ENCODE measurements at places on chromosomes 12 and 14.

DNA sequence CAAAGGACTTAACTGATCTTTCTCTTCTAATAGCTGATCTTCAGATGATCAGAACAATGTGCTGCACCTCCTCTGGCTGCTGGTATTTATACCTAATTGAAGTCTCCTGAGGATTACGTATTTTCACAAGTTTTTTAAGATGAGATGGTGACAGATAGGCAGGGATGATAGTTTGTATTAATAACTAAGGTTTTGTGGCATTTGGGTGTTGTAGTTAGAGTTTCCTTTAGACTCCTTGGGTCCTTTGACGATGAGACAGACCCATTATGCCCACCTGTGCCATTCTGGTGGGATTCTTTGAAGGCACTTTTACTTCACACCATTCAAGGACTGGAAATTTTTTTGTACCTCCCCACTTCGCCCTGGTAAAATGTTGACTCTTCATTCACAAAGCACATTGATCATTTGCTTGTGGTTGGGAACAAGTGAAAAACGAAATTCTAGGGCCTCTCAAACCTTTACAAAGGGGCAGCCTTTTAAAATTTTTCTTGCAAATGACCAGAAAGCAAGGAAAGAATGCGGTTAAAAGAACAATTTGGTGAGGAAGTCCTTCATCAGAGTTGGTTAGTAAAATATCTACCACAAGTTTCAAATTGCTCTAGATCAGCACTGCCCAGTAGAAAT, at the start of gene IFNG:
TSS of gene IFNG (minus strand) at position 60 of the 624 bp plus-strand sequence. CDS start 125 bp downstream, outside the sequence.
- DNase-seq = no peak

GRCh38 chr14:104874110-104874531, 9.1 kb downstream of the CEP170B start:
- DNase-seq = no peak

DNA sequence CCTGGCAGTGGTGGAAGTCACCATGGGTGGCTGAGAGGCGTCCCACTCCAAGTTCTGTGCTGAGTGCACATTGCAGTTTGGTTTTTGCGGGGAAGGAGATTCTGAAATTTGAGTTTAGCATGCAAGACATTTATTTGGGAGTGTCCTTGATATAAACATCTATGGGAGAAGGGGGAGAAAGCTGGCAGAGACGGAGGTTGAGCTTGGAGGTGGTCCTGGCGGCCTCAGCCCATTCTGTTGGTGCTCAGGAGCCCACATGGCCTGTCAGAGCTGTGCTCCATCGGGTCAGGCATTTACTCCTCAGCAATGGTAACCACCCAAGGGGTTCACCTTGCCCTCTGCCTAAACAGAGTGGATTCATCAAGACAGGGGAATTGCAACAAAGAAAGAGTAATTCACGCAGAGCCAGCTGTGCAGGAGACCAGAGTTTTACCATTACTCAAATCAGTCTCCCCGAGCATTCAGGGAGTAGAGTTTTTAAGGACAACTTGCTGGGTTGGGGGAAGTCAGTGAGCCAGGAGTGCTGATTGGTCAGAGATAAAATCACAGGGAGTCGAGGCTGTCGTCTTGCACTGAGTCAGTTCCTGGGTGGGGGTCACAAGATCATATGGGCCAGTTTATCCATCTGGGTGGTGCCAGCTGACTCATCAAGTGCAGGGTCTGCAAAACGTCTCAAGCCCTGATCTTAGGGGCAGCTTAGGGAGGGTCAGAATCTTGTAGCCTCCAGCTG, 323.3 kb upstream of the TMEM132C start:
- no peak for DNase-seq

DNA sequence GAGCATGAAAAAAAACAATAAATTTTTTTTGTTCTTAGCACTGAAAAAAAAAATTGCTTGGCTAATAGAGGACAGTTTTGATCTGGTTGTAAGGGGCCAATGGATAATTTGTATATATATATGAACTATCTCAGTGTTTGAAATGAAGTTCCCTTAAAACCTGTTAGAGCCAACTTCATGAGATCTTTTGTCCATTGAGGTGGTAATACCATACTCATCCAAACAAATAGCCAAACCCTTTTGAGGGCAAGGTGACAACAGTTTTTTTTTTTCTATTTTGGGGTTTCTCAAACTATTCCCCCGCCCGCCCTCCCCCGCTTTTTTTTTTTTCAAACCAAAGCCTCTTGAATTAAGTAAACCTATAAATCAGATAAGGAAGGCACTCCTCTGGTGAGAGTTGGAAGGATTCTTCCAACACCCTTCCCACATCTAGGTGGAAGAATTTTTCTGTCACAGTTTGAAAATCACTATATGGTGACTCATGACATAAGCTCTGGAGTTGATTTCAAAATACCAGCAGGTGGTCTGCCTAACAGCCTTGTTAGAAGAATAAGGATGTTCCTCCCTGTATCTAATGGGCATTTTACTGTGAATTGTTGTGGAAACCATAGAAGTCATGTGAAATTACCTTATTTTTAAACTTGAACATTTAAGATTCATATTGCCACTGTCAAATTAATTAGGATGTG, 10.2 kb downstream of the ARHGAP5 start:
- DNase-seq = no peak

- DNase-seq = no peak
These were observed 15.0 kb downstream of the G2E3 start for GRCh38 chr14:30573966-30574365.

GRCh38 chr12:2539938-2540337, 254.8 kb upstream of the FKBP4 start:
- no peak for DNase-seq

- DNase-seq = no peak
These were observed 258.1 kb downstream of the IPO8 start for GRCh38 chr12:30437616-30438015.

DNA sequence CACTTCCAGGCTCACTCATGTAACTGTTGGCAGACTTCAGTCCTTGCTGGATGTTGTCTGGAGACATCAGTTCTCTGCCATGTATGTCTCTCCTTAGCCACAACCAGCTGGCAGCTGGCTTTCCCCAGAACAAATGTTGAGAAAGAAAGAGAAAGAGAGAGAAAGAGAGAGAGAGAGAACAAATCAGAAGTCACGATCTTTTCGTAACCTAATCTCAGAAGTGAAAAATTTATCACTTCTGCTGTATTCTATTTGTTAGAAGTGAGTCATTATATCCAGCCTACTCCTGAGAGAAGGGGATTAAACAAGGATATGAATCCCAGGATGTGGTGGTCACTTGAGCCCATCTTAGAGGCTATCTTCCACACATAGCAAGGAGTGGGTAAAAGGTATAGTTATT, 101.2 kb downstream of the BTG1 start:
- DNase-seq = no peak

DNA sequence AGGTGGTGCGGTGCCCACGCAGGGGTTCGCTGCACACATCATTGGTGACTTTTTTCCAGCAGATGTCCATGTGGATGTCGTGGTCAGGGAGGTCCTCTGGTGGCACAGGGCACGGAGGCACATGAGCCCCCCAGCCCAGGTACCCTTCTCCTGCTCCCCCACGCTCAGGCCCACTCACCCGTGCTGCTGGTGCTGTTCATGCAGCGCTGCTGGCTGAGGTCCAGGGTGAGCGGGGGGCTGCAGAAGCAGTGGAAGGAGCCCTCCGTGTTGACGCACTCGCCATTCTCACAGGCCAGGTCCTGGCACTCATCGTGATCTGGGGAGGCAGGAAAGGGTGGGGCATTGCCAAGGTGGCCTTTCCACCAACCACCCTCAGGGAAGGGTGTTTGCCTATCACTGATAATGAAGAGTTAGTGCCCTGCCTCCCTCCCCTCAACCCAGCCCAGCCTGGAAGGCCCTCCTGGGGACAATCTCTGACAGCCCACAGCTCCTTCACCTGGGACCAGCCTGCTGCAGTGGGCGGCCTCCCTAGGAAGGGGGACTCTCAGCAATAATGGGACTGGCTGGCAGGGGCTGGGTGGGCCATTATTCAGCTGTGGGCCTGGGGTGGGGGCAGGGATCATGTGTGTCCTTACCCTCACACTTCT, 9.8 kb downstream of the ISCA2 start:
- no peak for DNase-seq

DNA sequence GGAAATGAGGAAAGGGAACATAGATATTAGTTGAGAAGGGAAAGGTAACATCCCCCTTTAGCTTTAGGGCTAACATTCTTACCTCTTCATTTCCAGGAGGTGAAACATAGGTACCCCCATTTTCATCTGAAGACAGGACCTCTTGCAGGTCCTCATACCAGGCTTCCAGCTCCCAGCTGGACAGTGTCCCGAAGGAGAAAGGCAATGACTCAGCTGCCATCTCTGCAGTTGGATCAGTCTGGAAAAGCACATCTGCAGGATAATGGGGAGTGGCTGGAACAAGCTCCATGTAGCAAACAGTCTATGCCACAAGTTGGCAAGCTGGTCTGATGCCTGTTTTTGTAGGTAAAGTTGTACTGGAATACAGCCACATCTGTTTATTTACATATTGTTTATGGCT, 3.1 kb downstream of the DDIT3 start:
- DNase-seq = no peak

DNA sequence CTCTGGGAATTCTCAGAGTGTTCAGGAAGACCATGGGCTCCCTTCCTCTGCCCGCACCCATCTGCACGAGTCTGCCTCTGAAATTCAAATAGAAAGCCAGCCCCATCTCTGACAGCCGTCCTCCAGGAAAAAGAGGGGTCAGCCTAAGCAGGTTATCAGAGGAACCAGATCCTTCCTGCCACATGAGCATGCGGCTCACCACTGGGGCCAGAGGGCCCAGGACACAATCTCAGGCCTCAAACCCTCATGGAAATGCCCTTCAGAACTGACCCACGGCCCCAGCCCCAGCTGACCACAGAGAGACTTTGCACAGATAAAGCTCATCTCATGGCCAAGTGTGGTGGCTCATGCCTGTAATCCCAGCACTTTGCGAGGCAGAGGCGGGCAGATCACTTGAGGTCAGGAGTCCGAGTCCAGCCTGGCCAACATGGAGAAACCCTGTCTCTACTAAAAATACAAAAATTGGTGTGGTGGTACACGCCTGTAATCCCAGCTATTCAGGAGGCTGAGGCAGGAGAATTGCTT, 23.2 kb downstream of the PXN start:
- DNase-seq = no peak

GRCh38 chr12:64669270-64669842, 59.1 kb downstream of the RASSF3 start:
- no peak for DNase-seq

- DNase-seq = no peak
These were observed 162.7 kb downstream of the ZFP36L1 start for GRCh38 chr14:68630081-68630571.

DNA sequence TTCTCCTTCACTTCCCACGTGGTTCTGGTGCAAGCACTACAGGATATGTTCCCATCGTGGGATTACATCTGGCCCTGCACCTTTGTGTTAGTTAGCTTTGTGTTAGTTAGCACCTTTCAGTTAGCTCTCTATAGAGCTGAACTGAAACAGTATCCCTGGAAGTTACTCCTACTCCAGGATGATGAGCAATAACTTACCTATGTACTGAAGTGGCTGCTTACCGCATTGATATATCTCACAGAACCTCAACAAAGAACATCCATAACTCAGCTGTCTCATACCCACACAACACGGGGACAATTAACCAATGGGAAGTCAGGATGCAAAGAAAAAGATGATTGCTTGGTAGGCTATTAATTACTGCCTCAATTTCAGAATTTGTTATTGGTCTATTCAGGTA, 146.6 kb downstream of the ASCL4 start:
- no peak for DNase-seq

DNA sequence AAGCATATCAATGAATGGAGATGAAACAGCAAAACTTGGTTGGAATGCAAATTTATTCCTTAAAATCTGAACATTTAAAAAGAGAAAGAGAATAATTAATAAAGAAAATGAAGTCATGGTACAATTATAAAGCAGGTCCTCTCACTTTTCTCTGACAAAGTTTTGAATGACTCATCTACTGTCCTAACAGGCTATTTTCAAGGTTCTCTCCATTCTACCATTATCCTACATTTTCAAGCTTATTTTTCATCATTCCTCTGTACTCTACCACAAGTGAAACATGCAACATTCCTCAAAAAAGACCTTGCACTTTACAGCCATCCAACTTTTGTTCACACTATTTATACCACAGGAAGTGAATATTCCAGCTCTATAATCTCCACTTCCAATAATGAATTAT, 36.9 kb upstream of the AP4S1 start:
- DNase-seq = no peak

GRCh38 chr14:34299360-34299759, 162.7 kb downstream of the SPTSSA start:
- no peak for DNase-seq

DNA sequence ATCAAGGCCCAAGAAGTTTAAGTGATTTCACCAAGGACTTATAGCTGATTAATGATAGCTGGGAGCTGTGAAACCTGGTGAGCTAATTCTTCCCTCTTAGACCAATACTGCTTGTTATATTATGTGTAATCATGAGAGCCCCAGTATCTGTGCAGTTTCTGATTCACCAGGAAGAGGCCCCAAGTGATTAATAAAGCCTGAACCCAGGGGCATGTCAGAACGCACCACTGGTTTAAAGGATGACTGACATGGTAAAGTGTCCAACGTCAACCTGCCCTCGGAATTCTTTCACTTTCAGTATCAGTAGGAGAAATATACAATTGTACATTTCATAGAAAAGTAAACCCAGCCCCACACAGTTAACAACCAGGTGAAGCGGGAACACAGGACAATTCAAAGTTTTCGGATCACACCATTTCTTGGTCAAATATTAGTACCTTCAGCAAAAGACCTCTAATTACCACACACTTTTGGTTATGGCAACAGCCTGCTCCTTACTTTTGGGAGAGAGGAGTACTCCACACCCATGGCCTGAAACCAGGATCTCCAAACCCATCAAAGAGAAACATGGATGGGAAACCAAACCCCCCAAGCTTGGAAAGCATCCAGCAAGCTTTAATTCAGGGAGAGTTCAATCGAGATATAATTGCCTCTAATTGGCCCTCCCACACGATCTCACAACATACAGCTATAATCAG, 28.5 kb downstream of the TMCC3 start:
- no peak for DNase-seq

GRCh38 chr14:73014105-73014504, 12.8 kb downstream of the ZFYVE1 start:
- DNase-seq = no peak

DNA sequence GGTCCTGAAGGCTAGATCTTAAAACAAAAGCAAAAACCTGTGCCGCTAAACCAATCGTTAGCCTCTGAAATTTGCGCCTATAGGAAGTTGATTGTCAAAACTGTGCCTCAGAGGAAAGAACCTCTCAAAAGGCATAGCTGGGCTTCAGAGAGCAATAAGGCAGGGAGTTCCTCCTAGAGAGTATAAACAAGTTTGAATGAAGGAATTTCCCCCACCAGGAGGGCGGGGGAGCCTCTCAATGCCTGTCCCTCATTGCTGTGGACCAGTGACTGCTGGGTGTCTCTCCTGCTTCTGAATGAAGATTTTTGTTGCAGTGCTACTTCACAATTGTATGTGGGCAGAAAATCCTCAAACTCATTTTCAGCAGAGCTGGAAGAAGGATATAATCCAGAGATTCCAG, 88.6 kb downstream of the KCNK10 start:
- no peak for DNase-seq
